EL (cell line): ENCODE measurements at places on chromosomes 11 and 22.

- DNase-seq = peak; percentile 26
These were observed 628 bp downstream of the CHKB start for GRCh38 chr22:50581950-50582492.

DNA sequence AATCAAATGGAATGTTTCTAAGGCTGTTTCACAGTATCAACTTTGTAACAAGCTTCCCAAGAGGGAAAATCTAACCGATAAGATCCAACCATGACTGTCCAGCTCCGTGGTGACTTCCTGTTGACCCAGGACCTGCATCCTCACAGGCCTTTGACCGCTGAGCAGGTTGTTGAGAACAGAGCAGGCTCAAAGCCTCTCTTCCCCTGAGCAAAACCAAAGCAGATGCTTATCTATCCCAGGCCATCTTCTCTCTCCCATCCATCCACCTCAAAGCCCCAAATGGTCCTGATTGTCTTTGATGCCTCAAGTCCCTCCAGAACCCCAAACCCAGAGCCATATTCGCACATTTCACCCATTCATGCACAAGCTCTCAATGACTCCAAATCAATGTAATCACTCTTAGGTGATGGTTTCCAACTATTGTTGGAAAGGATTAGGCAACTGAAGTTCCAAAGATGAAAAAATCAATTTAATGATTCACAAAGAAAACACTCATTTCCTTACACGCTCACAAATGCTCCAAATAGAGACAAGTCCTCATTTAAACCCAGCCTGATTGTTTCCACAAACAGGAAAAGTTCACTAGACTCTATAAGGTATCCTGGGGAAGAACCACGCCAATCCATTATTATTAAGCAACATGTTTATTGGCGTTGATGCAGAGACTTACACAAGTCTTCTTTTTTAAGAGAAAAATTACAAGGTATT is 48.7 kb downstream of the C11orf58 start:
- DNase-seq = peak; percentile 13

DNA sequence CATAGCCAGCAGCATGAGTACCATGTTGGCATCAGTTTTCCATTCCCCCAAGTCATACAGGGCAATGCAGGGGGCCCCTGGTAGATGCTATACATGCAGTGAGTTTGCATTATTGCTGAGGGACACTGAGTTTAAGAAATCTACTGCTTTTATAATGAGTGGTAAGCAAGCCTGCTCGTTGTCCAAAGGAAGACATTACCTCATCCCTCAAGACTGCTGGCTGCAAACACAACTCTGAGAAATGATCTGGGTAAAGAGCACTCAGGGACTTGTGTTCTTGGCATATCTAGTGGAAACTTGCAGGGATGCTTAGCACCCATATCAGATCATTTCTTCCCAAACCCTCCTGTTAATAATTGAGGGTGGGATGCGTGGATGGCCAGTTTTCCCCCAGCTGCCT is 77.9 kb downstream of the CWC15 start:
- peak; percentile 67 for DNase-seq

- no peak for DNase-seq
These were observed 8.5 kb upstream of the GRAMD1B start for GRCh38 chr11:123421589-123421988.

DNA sequence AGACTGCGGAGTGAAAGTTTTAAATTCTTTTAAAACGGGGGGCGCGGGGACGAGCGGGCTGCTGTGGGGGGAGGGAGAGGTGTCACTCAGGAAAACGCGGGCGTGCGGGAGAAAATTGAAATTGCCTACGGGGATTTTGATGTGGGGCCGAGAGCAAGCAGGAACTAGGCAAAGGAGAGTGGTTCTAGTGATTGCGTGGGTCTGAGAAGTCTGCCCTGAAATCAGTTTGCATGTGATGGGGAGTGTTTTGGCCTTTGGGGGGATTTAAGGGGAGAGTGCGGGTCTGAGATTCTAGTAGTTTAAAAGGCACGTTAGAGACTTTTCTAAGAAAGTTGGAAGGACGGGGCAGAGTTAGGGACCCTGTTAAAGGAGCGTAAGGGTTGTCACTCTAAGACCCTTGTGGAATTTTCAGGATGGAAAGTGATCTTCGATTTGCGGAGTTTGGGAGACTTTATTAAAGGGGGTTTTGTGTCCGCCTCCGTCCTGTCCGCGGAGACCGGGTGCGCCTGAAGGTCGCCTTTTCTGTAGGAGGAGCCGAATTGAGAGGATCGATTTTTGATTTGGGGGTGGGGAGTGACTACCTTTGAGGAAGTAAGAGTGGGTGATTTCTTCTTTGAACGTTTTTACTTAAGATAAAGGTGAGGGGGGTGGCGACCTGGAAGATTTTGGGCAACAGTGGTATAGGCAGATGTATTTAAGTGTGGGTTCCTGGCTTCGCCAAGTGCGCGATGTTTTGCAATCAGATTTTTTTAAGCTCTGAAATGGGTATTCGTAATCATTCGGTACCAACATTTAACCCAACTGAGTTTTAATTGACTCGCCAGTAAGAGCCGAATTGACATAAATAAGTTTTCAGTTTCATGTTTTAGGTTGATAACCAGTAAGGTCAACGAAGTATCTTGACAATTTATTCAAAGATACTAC is 1.1 kb downstream of the EED start:
- peak; percentile 34 for DNase-seq

GRCh38 chr11:3685923-3686322 is 14.7 kb upstream of the CHRNA10 start:
- no peak for DNase-seq

- DNase-seq = peak; percentile 31
These were observed 5.6 kb downstream of the AHNAK start for GRCh38 chr11:62540804-62541701.

DNA sequence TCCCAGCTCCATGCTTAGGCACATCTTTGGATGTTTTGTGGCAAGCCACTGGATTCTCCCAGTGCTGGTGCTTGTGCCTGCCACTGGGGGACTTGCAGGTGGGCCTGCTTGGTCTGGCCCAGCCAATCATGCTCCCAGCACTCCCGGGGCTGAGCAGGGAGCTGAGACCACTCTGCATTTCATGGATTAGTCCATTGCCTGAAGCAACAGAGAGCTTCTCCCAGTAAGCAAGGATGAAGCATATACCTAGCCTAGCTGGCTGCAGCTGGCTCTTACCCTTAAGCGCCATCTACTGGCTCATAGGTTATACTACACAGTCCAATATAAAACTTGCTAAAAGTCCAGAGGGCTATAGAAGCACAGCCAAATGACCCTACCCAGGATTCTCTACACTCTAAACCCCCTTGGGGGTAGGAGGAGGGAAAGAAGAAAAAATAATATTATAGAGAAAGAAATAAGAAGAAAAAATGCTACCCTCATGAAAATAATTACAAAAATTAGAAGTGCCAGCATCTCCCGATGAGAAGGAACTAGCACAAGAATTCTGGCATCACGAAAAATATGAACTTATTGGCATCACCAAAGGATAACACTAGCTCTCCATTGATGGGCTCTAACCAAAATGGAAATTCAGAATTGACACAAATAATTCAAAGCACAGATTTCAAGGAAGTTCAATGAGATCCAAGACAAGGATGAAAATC is 275.3 kb downstream of the C11orf87 start:
- DNase-seq = peak; percentile 64

DNA sequence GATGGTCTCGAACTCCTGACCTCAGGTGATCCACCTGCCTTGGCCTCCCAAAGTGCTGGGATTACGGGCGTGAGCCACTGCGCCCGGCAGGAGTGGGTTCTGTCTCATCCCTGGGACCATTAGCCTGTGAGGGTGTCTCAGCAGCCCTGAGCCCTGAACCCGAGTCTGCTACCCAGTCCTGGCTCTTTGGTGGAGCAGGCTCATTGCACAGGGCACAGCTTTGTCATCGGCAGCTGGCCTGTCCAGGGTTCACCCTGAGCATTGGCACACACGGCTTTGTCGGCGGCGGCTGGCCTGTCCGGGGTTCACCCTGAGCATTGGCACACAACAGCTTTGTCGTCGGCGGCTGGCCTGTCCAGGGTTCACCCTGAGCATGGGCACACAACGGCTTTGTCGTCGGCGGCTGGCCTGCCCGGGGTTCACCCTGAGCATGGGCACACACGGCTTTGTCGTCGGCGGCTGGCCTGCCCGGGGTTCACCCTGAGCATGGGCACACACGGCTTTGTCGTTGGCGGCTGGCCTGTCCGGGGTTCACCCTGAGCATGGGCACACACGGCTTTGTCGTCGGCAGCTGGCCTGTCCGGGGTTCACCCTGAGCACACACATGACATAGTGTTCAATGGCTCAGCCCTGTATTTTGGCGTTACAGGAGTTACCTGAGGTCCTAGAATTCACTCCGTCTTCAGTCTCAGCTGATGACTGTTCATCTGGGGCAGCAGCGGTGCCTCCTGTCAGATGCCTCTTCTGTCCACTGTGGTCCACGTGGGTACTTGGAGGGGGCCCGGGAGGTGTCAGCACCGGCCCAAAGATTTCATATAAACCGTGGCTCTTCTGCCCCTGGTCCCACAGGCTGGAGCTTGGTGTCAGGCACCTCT is 1082.5 kb downstream of the BRD1 start:
- DNase-seq = no peak

GRCh38 chr11:113167599-113167998 is 146.8 kb upstream of the TTC12 start:
- DNase-seq = no peak
